HepG2 (cell line): ENCODE measurements at places on chromosomes 12 and 14. TPM values are rescaled to one million over a fixed set of nuclear protein-coding genes. Genes with fewer than 3 reads are reported as not detected.

The KLRB1 gene
- polyA plus RNA-seq = not detected in 2 replicates

The YEATS4 gene
- polyA plus RNA-seq = 10.0 and 16.8 TPM in 2 replicates

The TAS2R13 gene
- 0.27 and 0.33 TPM in 2 replicates for polyA plus RNA-seq

The IGF1 gene
- not detected in 2 replicates for polyA plus RNA-seq

The KRT71 gene
- polyA plus RNA-seq = not detected in 2 replicates

The CCDC175 gene
- polyA plus RNA-seq = not detected in 2 replicates

The TBX3 gene
- 38.1 and 42.4 TPM in 2 replicates for polyA plus RNA-seq

The TMEM117 gene
- polyA plus RNA-seq = 2.8 and 3.6 TPM in 2 replicates

The C14orf180 gene
- not detected in 2 replicates for polyA plus RNA-seq

The MLEC gene
- polyA plus RNA-seq = 35.3 and 49.8 TPM in 2 replicates

- no peaks in the 10 kb centered on the region for H3K36me3 ChIP-seq
- no peak overlapping the region for H3K4me3 ChIP-seq
- no peak overlapping the region for H3K27ac ChIP-seq
- H3K27me3 ChIP-seq = peaks cover 1% of the 10 kb centered on the region; the same call in 1 of the 2 replicates
- H3K4me1 ChIP-seq = peaks cover 44% of the 10 kb centered on the region
- DNase-seq = no peak
These were observed 8.3 kb upstream of the SPTSSA start for GRCh38 chr14:34470319-34470718.

- H3K36me3 ChIP-seq = no peaks in the 10 kb centered on the region
- peaks cover 17% of the 10 kb centered on the region for H3K4me1 ChIP-seq
- H3K27ac ChIP-seq = no peak overlapping the region
- no peak overlapping the region for H3K4me3 ChIP-seq
- DNase-seq = peak; percentile 50
- H3K27me3 ChIP-seq = 0 out of 3 replicates have a peak, but pooled peaks cover 5% of the 10 kb centered on the region
These were observed 8.8 kb upstream of the BAZ1A start for GRCh38 chr14:34883954-34884353.

DNA sequence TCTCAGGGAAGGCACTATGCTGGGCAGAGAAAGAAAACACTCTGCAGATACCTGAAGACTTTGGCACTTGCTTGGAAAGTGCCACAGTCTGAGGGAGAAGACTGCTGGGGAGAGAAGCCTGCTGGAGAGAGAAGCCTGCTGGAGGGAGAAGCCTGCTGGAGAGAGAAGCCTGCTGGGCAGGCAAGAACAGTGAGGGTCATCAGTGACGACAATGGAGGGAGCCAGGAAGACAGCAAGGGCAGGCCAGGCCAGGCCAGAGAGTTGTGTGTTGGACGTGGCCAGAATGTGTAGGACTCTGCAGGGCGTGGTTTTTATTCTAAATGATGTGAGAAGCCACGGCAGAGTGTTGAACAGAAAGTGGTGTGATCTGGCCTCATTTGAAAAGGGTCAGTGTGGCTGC, 185.3 kb upstream of the ABCD2 start:
- H3K27ac ChIP-seq = no peak overlapping the region
- no peak overlapping the region for H3K4me3 ChIP-seq
- no peaks in the 10 kb centered on the region for H3K27me3 ChIP-seq
- no peak for DNase-seq

GRCh38 chr12:125515887-125516286, 450.7 kb downstream of the AACS start:
- peaks cover 10% of the 10 kb centered on the region; the same call in 1 of the 3 replicates for H3K27me3 ChIP-seq
- H3K27ac ChIP-seq = no peak overlapping the region
- H3K4me3 ChIP-seq = no peak overlapping the region
- 0 out of 2 replicates have a peak, but pooled peaks cover 7% of the 10 kb centered on the region for H3K4me1 ChIP-seq
- no peaks in the 10 kb centered on the region for H3K36me3 ChIP-seq

GRCh38 chr12:41980390-41980789, 164.3 kb downstream of the GXYLT1 start:
- H3K4me3 ChIP-seq = no peak overlapping the region
- H3K36me3 ChIP-seq = no peaks in the 10 kb centered on the region
- H3K27ac ChIP-seq = no peak overlapping the region
- H3K27me3 ChIP-seq = no peaks in the 10 kb centered on the region

DNA sequence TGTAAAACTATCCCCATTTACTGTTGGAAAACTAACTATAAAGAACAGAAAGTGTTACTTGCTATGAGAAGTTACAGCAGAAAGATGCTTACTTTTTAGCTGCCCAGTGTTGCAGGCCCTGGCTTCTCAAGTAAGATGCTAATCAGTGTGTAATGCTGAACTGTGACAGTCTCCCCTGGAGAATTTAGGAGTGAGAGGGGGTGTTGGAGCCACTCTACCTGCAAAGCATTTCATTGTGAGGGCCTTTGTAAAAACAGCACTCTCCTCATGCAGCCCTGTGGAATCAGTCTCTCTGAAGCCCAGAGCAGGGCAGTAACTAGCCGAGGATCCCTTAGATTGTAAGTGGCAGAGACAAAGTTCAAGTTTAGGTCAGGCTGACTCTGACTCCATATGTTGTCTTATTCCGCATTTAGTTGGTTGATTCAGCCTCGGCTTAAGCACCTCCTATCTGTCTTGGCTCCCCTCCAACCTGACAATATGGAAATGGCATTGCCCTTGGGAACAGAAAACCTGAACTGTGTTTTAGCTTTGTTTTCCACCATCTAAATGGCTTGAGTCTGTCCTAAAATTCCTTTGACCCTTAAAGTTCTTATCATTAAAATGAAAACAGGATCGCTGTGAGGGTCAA, 141.3 kb downstream of the PRKCH start:
- H3K27ac ChIP-seq = no peak overlapping the region
- DNase-seq = peak; percentile 54
- H3K4me1 ChIP-seq = peaks cover 43% of the 10 kb centered on the region
- H3K36me3 ChIP-seq = no peaks in the 10 kb centered on the region
- no peak overlapping the region for H3K4me3 ChIP-seq
- H3K27me3 ChIP-seq = no peaks in the 10 kb centered on the region; the same call in 1 of the 2 replicates

- no peaks in the 10 kb centered on the region for H3K4me1 ChIP-seq
- DNase-seq = no peak
- H3K36me3 ChIP-seq = no peaks in the 10 kb centered on the region
- no peak overlapping the region for H3K4me3 ChIP-seq
These were observed 239.5 kb downstream of the GXYLT1 start for GRCh38 chr12:41905073-41905758.

- H3K4me3 ChIP-seq = no peak overlapping the region
- no peaks in the 10 kb centered on the region for H3K36me3 ChIP-seq
- DNase-seq = no peak
- H3K27ac ChIP-seq = no peak overlapping the region
These were observed 28.0 kb downstream of the NOS1 start for GRCh38 chr12:117333331-117333881.

- DNase-seq = no peak
- H3K4me3 ChIP-seq = no peak overlapping the region
- H3K36me3 ChIP-seq = no peaks in the 10 kb centered on the region
- peaks cover 17% of the 10 kb centered on the region for H3K4me1 ChIP-seq
These were observed 95.0 kb downstream of the IGF1 start for GRCh38 chr12:102385343-102385742.

GRCh38 chr12:107133462-107133861, 40.1 kb upstream of the CRY1 start:
- no peak overlapping the region for H3K4me3 ChIP-seq
- no peak for DNase-seq
- peaks cover 23% of the 10 kb centered on the region for H3K4me1 ChIP-seq
- H3K27me3 ChIP-seq = no peaks in the 10 kb centered on the region

DNA sequence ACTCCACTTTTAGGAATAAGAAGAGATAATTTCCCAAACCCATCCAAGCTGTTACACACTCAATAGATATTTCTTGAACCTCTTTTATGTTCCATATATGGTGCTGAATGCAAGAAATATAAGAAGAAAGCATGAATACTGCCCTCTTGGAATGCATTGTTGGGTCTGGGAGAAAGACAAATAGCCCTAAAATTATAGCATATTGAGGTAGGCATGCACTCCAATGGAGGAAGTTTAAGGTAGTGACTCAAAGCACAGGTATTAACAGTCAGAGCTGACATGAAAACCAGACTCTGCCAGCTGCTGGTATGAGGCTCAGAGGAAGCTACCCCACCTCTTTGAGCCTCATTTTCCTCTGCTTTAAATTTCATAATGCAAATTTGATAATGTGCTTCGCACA, 261.3 kb upstream of the NOS1 start:
- H3K4me3 ChIP-seq = no peak overlapping the region
- no peak overlapping the region for H3K27ac ChIP-seq
- DNase-seq = no peak
- H3K27me3 ChIP-seq = no peaks in the 10 kb centered on the region
- no peaks in the 10 kb centered on the region for H3K4me1 ChIP-seq
- H3K36me3 ChIP-seq = no peaks in the 10 kb centered on the region

DNA sequence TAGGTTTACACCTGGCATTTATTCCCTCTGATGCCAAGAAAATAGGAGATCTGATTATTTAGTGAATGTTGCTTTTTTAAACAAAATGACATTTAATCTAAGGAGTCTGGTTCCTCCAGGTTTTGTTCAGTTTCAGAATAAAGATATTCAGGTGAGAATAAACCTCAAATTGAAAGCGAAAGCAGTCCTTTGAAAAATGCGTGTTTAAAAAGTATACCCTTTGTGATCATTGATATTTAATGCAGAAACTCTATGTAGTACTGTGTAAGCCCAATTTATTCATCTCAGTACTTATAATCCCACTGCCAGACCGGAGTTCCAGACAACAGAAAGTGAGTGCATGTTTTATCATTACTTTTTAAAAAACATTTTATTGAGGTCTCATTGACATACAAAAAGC, 210.2 kb downstream of the KCNC2 start:
- no peaks in the 10 kb centered on the region for H3K4me1 ChIP-seq
- H3K36me3 ChIP-seq = no peaks in the 10 kb centered on the region
- H3K4me3 ChIP-seq = no peak overlapping the region

GRCh38 chr12:12642916-12643315, 31.2 kb downstream of the CREBL2 start:
- H3K4me3 ChIP-seq = no peak overlapping the region
- no peak overlapping the region for H3K27ac ChIP-seq
- H3K27me3 ChIP-seq = no peaks in the 10 kb centered on the region
- DNase-seq = no peak

DNA sequence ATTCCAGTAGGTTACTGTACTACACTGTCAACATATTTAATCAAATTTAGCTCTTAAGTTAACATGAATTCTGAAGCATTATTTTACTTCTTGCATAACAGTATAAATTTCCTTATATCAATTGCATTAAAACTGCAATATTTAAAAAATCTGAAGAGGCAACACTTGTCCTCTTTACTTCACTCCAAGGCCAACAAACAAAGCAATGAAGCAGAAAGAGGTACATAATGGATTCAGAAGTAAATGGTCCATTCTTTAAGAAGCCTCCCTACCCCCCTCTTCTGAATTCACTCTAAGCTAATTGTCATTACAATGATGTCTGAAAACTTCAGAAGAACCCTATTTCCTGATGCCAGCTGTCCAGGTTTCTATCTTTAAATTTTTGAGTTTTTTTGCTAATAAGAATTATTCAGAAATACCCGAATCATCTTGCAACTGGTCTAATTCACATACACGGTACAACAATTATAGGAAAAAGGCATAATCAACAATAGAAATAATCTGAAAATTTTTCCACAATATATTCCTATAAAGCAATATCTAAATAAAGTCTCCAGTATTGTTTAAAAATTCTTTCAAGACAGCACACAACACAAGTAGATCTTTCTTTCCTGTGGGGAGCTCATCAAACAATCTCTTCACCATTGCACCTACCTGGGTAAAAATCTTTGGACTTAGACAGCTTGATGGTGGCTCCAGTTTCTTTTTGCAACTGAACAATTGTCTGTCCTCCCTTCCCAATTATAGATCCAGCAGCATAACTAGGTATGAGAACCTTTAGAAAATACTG, 2.9 kb downstream of the NOVA1 start:
- peaks cover 6% of the 10 kb centered on the region for H3K4me1 ChIP-seq
- peaks cover 17% of the 10 kb centered on the region; the same call in 2 of the 3 replicates for H3K27me3 ChIP-seq
- no peaks in the 10 kb centered on the region for H3K36me3 ChIP-seq

GRCh38 chr14:57388067-57388466, 2.3 kb upstream of the NAA30 start:
- no peaks in the 10 kb centered on the region for H3K36me3 ChIP-seq
- DNase-seq = no peak
- H3K4me3 ChIP-seq = no peak overlapping the region
- peaks cover 15% of the 10 kb centered on the region for H3K4me1 ChIP-seq
- H3K27me3 ChIP-seq = no peaks in the 10 kb centered on the region; the same call in 2 of the 3 replicates

- H3K4me1 ChIP-seq = peaks cover 45% of the 10 kb centered on the region
- no peak for DNase-seq
- H3K4me3 ChIP-seq = no peak overlapping the region
- H3K36me3 ChIP-seq = 0 out of 3 replicates have a peak, but pooled peaks cover 11% of the 10 kb centered on the region
- no peak overlapping the region for H3K27ac ChIP-seq
- H3K27me3 ChIP-seq = no peaks in the 10 kb centered on the region
These were observed 58.5 kb downstream of the PLXNC1 start for GRCh38 chr12:94206886-94207285.

DNA sequence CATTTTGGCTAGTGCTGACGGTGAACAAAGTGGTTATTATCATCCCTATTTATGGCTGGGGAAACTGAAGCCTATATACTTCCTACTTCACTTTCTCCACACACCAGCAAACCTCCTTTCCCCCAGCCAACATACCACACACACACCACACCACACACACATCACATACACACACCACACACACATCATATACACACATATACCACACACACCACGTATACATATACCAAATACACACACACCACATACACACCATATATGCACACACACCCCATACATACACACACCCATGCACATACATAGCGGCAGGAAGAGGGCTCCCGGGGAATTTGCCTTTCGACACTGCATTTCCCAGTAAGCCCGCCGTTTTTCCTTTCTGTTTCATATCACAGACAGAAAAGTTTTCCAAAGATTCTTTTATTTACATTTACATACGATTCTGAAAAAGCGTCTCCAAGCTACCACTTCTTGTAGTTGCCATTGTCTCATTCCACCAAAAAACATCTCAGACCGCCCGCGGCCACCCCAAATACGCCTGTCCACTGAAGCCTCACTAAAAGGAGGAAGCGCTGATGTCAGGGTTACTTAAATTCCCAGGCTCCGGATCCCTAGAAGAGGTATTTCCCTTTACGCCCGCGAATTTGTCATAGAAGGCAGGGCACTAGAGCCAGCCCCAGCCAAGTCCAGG, 823 bp upstream of the RAB5B start:
- peaks cover 51% of the 10 kb centered on the region for H3K4me1 ChIP-seq
- peak overlapping the region; percentile 88 for H3K4me3 ChIP-seq
- peak overlapping the region; percentile 79 for H3K27ac ChIP-seq

- H3K4me3 ChIP-seq = no peak overlapping the region
- H3K27ac ChIP-seq = no peak overlapping the region
- no peaks in the 10 kb centered on the region for H3K27me3 ChIP-seq
These were observed 4.0 kb downstream of the PRKAG1 start for GRCh38 chr12:49014547-49014946.
